H1 (cell line): ENCODE measurements at places on chromosomes 16 and 17.

DNA sequence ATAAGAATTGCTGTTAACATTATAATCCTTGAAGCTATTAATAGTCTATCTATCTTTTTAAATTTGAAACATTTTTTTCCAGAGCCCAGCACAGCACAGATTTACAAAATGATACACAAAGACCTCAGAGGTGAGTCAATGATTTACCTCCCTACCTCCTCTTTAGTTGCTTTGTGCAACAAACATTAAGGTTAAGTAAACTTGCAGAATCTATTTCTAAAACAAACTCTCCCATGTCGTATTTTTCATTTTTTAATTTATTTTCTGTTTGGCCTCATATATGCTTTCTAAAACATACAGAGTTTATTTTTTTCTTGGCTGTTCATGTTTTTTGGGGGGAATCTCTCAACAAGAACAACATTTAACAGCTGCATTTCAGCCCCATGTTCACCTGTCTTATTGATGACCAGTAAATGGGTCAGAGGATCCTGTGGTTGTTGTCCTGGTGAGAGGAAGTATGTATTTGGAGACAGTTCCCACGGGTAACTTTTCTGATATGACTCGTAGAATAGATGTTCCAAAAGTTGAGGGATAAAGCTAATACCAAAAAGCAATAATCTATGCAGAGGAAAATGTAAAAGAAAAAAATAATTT, 42.6 kb downstream of the ABCA9 start:
- no peaks in the 10 kb centered on the region for H3K4me1 ChIP-seq
- no peaks in the 10 kb centered on the region for H3K36me3 ChIP-seq
- no peak overlapping the region for H3K4me3 ChIP-seq
- H3K27me3 ChIP-seq, result no peaks in the 10 kb centered on the region; the same call in 1 of the 2 replicates
- no peak for DNase-seq
- no peak overlapping the region for H3K27ac ChIP-seq

GRCh38 chr17:30360086-30360808, 18.5 kb upstream of the CPD start:
- no peak overlapping the region for H3K4me3 ChIP-seq
- no peak overlapping the region for H3K27ac ChIP-seq
- H3K4me1 ChIP-seq, result no peaks in the 10 kb centered on the region
- H3K36me3 ChIP-seq, result no peaks in the 10 kb centered on the region

DNA sequence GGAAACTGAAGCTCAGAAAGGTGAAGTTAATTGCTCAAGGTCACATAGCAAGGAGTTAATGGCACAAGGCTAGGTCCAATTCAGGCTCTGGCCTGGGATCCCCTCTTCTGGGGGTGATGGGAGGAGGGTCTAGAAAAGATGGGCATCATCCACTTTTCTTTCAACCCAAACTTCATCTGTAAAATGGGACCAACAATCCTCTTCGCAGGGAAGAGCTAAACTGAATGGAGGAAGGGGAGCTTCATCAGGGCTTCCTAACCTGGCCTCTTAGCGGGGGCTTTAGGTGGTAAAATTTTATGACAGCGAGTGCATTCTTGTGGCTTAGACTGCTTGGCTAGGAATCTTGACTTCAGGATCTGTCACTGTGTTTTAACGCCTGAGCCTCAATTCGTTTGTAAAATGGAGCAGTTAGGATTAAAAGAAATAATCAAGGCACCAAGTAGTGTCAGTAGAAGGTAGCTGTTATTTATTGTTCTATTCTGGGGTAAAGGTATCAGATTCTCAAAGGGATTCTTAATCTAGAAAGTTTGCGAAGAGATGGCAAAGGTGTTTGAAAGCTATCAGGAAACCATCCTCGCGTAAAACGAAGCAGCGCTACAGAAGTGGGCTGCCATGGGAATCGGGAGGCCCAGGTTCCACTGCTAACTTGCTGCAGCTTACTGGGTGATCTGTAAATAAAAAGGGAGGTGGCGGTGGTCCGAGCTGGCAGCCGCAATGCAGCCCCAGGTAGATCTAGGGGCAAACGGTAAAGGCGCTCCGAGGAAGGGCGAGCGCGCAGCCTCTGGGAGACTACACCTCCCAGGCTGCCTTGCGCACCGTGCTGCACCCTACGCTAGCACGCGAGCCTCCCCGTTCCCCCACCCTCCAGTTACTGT, 1.5 kb upstream of the SRCAP start:
- peaks cover 18% of the 10 kb centered on the region for H3K36me3 ChIP-seq
- H3K4me1 ChIP-seq, result peaks cover 2% of the 10 kb centered on the region
- H3K27ac ChIP-seq, result peak overlapping the region; percentile 100; the same call in 1 of the 2 replicates
- H3K27me3 ChIP-seq, result peaks cover 20% of the 10 kb centered on the region

- no peak overlapping the region for H3K4me3 ChIP-seq
- no peaks in the 10 kb centered on the region; the same call in 1 of the 2 replicates for H3K4me1 ChIP-seq
- DNase-seq, result no peak
- no peaks in the 10 kb centered on the region for H3K36me3 ChIP-seq
- no peak overlapping the region for H3K27ac ChIP-seq
Observed at GRCh38 chr17:45869676-45870341, 24.5 kb upstream of the MAPT start.

DNA sequence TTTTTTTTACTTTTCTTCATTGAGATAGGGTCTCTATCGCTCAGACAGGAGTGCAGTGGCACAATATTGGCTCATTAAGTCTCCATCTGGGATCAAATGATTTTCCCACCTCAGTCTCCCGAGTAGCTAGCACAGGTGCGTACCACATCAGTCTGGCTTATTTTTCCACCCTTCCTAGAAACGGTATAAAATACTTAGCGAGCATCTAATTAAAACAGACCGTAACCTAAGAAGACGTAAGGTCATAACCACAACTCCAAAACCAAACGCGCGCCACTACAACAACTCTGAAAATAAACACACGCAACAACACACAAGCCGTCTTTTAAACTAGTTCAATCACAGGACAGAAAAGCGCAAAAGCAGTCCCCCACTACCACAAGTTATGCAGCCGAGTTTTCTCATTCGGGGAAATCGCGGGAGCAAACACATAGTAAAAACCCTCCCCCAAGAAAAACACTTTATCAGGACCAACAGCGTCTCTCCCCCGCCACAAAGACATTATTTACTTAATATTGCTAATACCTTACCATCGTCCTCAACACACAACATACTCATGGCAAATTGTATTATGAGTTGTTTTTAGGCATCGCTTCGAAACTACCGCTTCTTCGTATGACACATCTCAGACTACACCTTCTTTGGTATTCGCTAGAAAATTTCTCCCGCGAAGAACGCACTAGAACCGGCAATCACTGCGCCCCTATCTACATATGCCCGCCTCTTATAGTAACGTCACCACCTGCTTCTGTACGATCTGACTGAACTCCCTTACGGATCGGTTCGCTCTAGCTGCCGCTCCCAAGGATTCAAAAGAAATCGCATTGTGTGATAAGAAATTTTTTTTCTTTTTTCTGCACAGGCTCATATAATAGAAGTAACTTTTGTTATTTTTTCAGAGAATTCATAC, 32.8 kb downstream of the TEX14 start:
- peak overlapping the region; percentile 62 for H3K4me3 ChIP-seq
- H3K4me1 ChIP-seq, result no peaks in the 10 kb centered on the region
- H3K36me3 ChIP-seq, result no peaks in the 10 kb centered on the region
- peak; percentile 86 for DNase-seq
- H3K27ac ChIP-seq, result peak overlapping the region; percentile 98
- no peaks in the 10 kb centered on the region for H3K27me3 ChIP-seq

- H3K27me3 ChIP-seq, result no peaks in the 10 kb centered on the region
- H3K4me3 ChIP-seq, result no peak overlapping the region
- H3K36me3 ChIP-seq, result no peaks in the 10 kb centered on the region
- DNase-seq, result peak; percentile 56
- H3K27ac ChIP-seq, result no peak overlapping the region
Observed at GRCh38 chr16:80084614-80085013, 456.2 kb upstream of the DYNLRB2 start.

DNA sequence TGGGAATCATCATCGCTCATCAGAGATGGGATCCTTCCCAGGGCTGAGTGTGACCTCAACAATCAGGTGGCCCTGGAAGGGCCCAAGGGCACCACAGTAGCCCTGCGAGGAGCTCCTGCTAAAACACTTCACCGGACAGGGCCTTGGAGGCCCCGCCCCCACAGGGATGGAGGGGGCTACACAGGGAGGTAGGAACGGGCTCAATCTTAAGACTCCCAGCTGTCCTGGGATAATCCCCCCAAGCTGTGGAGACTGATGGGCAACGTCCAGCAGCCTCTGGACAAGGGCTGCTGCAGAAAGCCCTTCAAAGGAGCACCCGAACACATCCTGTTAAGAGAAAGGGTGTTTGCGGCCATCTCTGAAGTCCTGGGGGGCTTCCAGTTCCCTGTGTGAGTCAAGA, 60.4 kb downstream of the ZNF423 start:
- H3K4me3 ChIP-seq, result no peak overlapping the region
- no peak for DNase-seq
- no peaks in the 10 kb centered on the region for H3K27me3 ChIP-seq
- no peaks in the 10 kb centered on the region for H3K36me3 ChIP-seq

DNA sequence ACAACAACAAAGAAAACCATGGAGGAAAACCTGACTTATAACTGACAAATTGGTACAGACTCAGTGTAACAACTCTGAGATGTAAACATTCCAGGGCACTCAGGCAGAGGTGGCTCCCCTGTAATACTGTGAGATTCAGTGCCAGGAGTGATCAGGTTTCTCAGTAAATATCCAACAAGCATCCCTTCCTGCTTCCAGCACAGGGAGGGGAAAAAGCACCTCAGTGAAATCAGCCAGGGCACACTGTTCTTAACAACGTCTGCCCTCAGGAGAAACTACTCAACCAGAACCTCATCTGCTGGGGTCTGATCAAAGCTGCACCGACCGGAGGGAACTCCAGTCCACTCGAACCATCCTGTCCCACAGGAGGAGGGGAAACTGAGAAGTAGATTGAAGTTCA, 52.3 kb downstream of the AMFR start:
- no peaks in the 10 kb centered on the region for H3K27me3 ChIP-seq
- no peak overlapping the region for H3K27ac ChIP-seq
- DNase-seq, result no peak
- no peaks in the 10 kb centered on the region for H3K4me1 ChIP-seq
- no peak overlapping the region for H3K4me3 ChIP-seq
- H3K36me3 ChIP-seq, result no peaks in the 10 kb centered on the region

DNA sequence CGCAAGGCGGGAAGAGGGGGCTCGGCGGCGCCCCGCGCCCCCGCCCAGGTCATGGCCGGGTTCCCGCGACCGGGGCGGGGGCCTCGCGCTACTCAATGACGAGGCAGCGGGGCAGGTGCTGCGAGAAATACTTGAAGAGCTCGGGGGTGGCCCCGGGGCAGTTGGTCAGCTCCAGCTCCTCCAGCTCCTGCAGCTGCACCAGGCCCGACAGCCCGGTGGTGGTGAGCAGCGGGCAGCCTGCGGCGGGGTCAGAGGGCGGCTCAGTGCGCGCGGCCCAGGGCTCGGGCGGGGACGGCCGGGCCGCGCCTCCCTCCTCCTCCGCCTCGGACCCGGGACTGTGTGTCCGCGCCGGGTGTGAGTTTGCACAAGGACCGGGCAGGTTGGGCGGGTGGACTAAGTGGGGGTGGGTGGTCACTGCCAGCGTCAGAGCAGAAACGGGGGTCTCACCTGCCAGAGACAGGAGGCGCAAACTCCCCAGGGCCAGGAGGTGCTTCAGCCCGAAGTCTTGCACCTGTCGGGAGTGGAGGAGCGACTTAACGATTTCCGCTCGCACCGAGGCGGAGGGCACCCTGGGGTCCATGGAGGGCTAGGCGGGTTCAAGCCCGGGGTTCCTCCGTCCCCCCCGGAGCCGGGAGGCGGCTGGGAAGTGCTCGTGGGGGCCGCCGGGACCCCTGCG, 4.1 kb upstream of the WDR24 start:
- H3K27ac ChIP-seq, result no peak overlapping the region
- H3K4me3 ChIP-seq, result peak overlapping the region; percentile 78
- DNase-seq, result no peak
- peaks cover 37% of the 10 kb centered on the region for H3K27me3 ChIP-seq
- H3K36me3 ChIP-seq, result no peaks in the 10 kb centered on the region

GRCh38 chr16:47634727-47635126, 173.6 kb downstream of the PHKB start:
- no peak for DNase-seq
- no peaks in the 10 kb centered on the region for H3K36me3 ChIP-seq
- no peaks in the 10 kb centered on the region for H3K4me1 ChIP-seq
- H3K27me3 ChIP-seq, result no peaks in the 10 kb centered on the region

- H3K4me3 ChIP-seq, result peak overlapping the region; percentile 85
- peaks cover 8% of the 10 kb centered on the region; the same call in 1 of the 2 replicates for H3K36me3 ChIP-seq
- H3K27ac ChIP-seq, result peak overlapping the region; percentile 77
- DNase-seq, result no peak
- H3K4me1 ChIP-seq, result peaks cover 16% of the 10 kb centered on the region
Observed at GRCh38 chr16:28292731-28293600, 641 bp downstream of the SBK1 start.

DNA sequence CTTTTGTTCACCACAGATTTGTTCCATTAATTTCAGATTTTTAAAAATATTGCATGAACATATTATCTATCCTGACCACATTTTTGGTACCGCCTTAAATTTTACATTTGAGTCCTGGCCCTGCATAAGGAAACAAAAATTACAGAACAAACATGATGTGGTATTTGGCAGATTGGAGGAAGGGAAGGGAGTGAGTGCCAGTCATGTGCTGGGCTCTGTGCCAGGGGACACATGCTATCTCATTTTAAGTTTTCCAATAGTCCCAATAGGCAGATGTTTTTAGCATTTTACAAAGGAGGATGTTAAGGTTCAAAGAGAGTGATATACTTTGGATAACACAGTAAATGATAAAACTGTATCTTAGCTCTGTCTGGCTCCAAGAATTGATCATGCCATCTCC, 185.1 kb downstream of the CDK5R1 start:
- no peak for DNase-seq
- no peak overlapping the region for H3K27ac ChIP-seq
